ENCODE measurements at places on chromosomes 11 and 22.
A peak's percentile ranks its signal among the peaks of the same experiment; 100 is the strongest.

GRCh38 chr11:113587308-113587739 is 112.1 kb upstream of the DRD2 start:
- no peak for DNase-seq

DNA sequence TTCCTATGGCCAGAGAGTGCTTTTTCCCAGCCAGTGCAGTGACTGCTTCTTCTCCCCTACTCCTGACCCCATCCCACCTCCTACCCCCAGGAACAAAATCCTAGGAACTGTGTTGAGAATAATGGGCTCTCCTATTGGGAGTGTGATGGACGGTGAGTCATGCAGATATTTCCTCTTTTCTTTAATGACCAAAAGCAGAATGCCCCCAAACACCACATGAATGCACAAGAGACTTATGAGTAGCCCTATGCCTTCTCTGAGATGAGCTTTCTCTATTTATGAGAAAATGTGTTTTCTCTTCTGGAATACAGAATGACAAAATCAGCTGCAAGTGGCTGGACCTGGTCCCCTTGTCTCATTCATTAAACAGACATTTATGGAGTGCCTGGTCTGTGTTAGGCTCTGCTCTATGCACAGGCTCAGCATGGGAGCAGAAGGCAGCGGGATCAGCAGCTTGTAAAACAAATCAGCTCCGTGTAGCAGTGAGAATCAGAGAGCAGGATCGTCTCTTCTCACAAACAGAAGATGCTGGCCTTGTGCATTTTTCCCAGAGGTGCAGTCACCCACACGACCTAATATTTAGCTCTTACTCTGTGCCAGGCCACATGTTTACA is 47.5 kb upstream of the GALNT18 start:
- no peak for DNase-seq

- no peak for DNase-seq
Measured at GRCh38 chr11:44977493-44977984, 26.9 kb upstream of the TP53I11 start.

DNA sequence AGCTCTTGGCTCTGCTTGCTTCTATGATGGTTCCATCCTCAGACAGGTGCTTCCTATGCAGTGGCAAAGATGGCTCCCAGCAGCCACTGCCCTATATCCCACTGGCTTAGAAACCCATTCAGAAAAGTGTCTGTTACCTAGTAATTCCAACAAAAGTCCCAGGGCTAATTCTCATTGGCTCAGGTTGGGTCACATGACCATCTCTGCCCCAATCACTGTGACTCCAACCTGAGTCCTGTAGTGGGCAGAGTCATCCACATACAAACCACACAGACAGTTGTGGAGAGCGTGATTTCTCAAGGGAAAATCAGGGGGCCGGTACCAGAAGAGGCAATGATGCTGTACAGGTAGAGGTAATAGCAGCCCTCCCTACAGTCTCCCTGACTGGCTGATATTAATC is 67.5 kb downstream of the LHFPL7 start:
- no peak for DNase-seq

DNA sequence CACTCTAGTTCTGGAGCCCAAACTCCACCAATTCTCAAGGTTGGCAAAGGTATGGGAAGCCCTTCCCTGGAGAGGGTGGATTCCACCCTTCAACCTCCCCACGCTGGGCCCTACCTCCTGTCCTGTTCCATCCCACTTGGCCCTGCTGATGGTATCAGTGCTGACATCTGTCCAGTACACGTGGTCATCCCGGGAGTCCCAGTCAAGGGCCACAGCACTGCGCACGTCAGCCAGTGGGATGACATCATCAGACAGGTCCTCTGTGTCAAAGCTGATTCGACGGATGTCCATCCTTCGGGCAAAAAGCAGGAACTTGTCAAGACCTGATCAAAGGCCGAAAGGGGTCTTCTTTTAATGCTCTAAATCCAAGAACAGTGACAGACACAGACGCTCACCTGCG is 32.1 kb downstream of the LRP4 start:
- DNase-seq = no peak

DNA sequence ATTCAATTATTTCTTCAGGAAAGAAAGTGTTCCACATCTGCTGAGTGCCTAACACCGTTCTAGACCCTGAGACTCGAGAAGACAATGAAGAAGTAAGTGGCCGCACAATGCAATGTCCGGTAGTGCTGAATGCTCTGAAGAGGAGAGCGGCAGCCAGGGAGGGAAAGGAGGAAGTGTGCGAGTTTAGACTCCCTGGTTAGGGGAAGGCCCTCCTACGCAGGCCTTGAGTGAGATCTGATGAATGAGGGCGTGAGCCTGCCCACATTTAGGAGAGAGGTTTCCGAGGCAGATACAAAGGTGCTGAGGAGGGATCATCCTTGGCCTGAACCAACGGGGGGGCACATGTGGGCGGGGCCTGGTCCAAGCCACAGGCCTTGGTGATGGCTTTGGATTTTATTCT is 558.6 kb downstream of the NTM start:
- DNase-seq = no peak

- DNase-seq = no peak
Measured at GRCh38 chr11:127412722-127413380, 412.3 kb upstream of the KIRREL3 start.

DNA sequence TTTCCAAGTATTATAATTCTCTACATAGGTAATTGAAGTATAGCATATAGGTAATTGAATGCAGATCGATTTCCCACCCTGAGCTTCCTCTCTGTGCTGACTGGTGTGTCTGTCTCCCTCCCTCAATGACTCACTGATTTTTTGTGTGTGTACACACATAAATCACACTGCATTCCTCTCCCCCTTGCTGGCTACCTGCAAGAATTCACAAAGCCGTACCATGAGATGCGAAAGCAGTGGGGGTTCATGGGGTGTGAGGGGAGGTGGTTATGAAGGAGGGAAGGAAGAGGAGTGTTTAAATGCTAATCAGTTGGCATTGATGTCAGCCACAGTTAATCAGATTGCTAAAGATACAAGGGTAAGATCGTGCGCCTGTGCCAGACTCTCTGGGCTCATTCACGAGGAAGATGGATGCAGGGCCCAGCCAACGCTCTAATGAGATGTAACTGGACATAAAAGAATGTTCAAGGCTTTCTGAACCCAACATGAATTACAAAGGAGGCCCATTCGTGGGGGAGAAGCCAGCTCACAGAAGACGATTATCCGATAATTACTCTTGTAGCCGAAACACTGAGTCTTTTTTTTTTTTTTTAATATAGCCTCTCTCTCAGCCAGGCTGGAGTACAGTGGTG is 107.4 kb downstream of the SEZ6L start:
- no peak for DNase-seq

DNA sequence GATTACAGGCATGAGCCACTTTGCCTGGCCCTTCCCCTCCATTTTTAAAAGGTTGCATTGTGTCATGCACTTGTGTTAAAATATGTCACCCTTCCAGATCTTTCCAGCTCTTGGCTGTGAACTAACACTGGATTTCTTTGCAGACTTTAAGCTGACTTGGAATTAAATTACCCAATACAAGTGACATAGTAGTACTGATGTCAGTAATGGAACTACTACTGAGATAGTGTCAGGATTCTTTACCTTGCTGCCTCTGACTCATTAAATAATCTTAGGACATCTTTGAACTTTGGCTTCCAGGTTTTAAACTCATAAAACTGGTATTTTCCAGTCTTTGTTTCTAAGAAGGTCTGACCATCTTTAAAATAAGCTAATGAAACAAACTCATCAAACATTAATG is 51.8 kb upstream of the OR4B1 start:
- DNase-seq = no peak

- no peak for DNase-seq
Measured at GRCh38 chr22:23603266-23603665, 23.2 kb upstream of the IGLL1 start.

DNA sequence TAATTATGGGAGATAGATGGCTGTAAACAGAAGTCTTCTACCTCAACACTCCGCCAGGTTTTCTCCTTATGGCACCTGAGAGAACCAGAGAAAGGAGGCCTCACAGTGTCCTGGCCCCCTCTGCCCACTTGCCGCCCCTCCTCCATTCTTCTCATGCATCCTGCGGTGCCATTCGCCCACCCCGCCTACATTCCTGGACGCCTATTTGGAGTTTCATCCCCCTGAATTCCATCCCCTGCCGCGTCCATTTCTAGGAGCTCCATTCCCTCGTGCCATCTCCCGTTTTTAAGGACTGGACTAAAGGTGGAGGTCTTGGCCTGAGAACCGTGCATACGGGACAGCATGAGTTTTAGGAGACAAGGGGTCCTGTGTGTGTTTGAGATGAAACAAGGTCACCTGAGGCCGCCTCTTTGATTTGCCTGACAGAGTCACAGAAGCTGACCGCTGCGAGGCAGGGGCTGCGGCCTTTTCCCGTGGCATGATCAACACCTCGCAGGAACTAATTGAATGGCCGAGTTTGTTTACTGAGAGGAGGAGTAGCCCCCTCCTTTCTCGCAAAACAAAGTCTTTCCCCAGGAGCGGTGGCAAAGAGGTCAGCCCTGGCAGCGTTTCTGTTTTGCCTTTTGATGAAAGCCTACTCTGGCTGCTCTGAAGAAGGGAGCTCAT is 246.2 kb downstream of the ST3GAL4 start:
- DNase-seq = no peak

- no peak for DNase-seq
Measured at GRCh38 chr22:32964411-32965057, 93.6 kb downstream of the SYN3 start.

DNA sequence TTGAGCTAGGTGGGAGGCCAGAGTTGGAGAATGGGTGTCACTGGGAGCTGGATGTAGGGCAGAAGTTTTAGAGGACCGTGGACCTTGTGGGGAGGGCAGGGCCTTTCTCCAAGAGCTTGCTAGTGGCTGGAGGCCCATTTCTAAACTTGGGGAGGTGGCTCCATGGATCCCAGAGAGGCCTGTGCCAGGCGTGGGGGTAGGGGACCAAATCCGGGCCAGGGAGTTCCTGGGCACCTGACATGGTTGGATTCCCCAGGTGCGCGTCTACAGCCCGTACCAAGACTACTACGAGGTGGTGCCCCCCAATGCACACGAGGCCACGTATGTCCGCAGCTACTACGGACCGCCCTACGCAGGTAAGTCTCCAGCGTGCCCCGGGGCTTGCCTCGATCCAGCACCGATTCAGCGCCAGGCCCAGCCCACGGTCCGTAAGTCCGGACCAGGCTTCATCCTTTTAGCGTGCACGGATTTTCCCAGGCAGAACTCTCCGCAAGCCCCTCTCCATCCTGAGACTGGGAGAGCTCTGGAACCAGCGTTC is 14.2 kb downstream of the PLEKHB1 start:
- no peak for DNase-seq

GRCh38 chr22:44201665-44202064 is 20.9 kb downstream of the PARVG start:
- DNase-seq = no peak

- no peak for DNase-seq
Measured at GRCh38 chr22:21858025-21858764, 9.2 kb downstream of the MAPK1 start.

DNA sequence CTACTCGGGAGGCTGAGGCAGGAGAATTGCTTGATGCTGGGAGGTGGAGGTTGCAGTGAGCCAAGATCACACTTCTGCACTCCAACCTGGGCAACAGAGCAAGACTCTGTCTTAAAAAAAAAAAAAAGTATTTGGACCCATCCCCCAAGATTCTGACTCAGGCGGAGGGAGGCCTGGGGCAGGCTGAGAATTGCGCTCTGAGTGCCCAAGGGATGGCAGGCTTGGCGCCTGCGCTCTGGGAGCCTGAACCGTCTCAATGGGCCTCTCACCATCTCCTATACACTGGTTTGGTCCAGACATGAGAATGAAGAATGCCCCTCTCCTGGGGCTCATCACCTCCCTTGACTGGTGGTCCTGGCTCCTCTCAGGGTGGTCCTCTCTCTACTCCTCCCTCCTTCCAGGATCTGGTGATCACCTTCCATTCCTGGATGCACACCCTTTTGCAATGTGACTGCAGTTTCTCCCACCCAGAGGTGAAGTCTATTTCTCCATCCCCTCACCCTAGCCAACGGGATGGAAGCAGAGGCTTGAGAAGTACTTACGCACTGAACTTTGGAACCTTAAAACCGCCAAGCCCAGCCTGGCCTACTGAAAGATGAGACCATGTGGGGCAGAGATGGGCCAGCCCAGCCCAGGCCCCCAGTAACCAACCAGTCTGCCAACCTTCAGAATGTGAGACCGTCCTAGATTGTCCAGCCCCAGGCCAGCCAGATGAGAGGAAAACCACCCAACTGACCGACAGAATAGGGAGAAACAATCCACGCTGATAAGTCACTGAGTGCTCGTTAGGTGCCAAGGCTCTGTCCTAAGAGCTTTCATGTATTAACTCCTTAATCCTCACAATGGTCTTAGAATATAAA is 4.9 kb downstream of the POLR3H start:
- no peak for DNase-seq

DNA sequence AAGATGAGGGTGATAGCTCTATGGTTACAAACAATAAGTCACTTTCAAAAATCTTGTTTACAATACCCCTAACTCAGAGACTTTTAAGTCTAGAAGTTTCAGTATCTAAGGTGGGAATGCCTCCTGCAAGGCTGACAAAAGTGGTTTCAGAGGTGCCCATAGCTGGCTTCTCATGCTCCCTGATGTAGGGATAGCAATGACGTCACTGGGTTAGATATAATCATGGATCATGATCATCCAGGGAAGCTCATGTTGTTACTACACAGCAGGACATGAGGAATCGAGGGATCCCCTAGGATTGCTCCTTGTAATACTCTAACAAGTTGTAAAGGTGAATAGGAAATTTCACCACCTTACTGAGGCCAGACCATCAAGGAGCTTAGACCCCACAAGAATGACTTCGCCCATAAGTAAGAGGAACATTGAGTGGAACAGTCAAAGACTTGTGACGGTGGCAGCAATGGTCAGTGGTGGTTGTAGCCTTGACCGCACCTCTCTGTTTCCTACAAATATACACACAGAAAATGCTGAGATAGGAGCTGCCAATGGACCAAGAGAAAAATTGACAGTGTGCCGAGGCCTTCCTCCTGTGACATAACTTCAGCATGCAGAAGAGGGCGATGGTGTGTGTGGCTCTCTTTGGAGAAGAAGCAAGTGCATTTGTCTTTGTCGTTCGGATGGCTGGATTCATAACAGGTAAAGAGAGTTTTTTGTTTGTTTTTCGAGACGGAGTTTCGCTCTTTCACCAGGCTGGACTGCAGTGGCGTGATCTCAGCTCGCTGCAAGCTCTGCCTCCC is 15.6 kb downstream of the APOL4 start:
- DNase-seq = no peak

GRCh38 chr11:19628018-19628417 is 84.6 kb upstream of the NAV2 start:
- peak; percentile 13 for DNase-seq

DNA sequence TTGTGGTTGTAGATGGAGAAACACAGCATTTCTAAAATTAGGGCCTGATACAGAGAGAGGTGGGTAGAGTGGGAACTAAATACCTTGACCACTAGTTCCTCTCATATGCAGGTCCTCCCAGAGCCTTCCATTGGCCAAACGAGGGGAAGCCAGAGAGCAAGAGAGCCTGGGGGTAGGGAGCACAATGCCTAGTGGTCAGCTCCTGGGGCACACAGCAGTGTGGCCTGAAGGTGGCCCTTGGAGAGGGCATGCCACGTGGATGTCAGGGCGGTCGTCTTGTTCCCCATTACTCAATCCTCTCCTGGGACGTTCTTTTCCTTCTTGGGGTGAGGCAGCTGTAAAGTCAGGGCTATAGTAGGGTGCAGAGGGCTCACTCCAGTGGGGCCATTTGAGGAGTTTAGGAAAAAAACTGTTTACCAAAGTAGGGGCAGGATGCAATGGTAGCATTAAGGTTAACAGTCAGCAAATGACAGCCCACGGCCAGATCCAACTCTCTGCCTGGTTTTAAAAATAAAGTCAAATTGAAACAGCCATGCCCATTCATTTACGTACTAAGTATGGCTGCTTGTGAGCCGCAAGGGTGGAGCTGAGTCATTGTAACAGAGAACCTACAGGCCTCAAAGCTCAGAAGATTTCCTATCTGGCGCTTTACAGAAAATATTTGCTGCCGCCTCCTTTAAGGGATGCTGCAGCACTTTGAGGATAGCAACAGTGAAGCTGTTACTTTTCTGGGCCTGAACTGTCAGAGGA is 7.6 kb downstream of the MYO18B start:
- no peak for DNase-seq
